Astrocyte of the cerebellum (primary cell): ENCODE measurements at places on chromosomes 2 and 18.

DNA sequence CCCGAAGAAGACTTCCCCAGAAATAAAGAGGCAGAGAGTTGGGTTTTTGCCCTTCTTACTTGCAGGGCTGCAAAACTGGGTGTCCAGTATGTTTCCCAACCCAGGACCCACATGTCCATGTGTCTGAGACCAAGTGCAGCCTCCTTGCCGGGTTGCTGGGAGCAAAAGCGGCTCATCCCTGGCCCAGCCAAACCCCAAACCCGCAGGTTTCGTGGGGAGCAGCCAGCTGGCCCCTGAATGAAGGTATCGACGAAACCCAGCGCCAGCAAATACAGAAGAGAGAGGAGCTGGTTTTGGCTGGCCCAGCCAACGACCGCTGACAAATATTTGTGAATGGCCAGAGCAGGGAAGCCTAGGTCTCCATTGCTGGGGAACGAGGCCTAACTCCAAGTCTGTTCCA is 197.1 kb downstream of the SMAD7 start:
- DNase-seq = peak; percentile 46

GRCh38 chr18:11850821-11851145 is 430 bp upstream of the CHMP1B start:
- DNase-seq = peak; percentile 79

DNA sequence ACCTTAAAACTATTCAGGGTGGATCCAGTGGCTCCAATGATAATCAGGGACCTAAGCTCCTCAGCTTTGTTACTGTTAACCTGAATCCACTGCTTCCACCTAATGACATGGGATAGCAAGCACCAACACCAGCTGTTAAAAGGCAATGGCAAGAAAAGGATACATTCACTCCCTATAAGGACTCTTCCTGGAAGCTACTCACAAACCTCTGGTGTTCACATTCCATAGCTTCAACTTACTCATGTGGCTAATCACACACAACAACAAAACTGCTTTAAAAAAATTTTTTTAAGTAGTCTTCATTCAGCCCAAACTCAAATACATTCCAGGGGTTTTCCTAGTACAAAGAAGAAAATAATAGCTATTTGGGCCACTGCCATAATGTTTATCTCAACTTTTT is 24.5 kb downstream of the ROCK2 start:
- DNase-seq = peak; percentile 33

GRCh38 chr2:168252976-168253375 is 5.6 kb upstream of the STK39 start:
- no peak for DNase-seq

DNA sequence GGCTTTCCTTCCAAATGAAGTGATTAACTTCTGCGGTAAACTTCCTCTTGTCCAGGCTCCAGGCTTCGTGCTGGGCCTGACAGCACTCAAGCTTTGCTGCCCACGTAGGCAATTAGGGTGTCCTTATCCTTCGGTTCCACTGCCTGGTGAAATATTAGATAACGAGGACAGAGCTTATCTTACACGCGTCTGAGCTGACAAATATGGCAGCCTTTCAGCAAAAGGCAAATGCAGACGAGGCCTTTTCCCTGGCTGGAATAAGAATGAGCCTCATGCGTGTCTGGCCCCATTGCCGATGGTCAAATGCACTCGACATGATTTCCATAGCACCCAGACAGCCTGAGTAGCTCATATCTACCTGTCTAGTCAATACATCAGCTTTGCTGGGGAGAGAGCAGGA is 141.5 kb downstream of the FAM210A start:
- DNase-seq = no peak

DNA sequence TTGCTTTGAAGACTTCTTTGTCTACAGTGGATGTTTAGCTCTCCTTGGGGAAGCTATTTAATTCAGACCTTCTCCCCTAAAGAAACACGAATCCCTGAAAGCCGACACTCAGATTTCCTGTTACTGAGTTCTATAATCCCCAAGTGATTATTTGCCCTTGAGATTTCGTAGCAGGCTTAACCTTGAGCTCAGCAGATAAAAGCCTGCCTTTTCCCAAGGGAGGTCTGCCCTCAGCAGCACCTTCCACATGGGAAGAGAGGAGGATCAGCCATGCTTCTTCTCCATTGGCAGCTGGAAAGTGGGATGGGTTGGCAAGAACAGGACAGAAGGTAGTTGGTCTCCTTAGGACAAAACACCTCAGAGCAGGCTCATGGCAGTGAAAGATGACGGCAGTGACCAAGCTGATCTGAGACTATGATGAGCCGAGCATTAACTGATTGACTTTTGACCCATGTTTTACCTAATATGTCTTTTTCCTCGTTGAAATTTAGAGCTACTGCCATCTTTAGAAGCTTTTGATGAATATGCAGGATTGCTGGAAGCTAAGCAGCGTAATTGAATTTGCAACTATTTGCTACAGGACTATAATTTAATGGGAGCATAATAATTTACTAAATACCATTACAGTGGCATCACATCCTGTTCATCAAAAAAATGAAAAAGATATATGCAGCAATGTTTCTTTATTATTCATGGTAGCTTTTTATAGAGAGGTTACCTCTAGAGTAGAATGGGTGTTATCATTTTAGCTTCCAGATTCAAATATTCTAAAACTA is 511.1 kb upstream of the ID2 start:
- DNase-seq = no peak

DNA sequence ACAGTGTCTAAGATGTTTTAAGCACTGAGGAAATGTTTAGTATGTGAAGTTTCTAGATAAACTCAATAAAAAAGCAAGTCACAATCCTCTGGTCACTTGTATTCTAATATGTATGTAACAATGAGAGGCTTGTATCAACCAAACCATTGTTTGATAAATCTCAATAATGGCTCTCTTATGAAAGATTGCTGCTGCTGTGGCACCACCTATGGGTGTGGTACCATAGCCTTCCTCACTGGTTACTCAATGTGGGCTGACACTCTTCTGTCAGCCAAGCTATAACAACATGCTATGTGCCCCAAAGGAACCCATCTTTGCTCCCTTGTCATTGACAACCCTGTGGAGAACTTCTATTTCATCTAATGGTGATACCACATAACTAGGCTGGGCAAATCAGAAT is 12.6 kb upstream of the RAB1A start:
- DNase-seq = no peak

DNA sequence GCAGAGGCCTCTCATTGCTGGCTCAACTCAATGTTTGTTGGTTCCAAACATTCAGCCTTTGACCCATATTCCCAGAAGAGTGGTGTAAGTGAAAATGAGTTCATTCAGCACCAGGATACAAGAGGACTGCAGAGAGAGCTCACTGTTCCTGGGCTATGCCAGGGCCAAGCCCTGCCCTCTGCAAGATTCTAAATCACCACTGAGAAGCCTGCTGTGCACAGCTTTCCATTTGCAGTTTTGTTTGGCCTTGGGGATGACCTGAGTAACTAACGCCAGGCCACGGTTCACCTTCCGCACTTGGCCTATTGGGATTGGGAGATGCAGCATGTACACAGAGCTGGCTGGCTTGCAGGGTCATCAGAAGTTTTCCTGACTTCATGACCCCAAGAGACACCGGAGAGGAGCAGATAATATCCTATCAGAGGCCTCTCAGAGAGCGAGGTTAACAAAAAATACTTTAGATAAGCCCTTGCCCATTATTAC is 12.6 kb downstream of the GKN1 start:
- DNase-seq = no peak

DNA sequence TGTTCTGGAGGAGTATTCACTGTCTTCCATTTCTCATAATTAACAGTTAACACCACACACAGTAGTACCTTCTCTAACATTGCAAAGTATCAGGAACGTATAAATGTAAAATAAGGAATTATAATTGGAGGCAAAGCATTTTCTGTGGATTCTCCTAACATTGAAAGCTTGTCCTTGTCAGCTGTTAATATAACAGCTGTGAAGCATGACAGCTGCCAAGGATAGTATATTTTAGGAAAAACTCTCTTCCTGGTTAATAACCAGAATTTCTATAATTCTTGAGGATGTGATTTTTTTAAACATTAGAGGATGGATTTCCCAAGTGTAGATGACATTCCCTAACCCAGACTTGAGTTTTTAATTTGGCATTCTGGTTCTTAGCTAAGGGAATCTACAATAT is 110.3 kb downstream of the EPC2 start:
- DNase-seq = no peak

GRCh38 chr18:2958819-2959298 is 54.1 kb downstream of the LPIN2 start:
- peak; percentile 47 for DNase-seq

GRCh38 chr2:71801556-71801955 is 346.1 kb downstream of the CYP26B1 start:
- DNase-seq = no peak

GRCh38 chr2:177557794-177558193 is 165.2 kb downstream of the AGPS start:
- no peak for DNase-seq

DNA sequence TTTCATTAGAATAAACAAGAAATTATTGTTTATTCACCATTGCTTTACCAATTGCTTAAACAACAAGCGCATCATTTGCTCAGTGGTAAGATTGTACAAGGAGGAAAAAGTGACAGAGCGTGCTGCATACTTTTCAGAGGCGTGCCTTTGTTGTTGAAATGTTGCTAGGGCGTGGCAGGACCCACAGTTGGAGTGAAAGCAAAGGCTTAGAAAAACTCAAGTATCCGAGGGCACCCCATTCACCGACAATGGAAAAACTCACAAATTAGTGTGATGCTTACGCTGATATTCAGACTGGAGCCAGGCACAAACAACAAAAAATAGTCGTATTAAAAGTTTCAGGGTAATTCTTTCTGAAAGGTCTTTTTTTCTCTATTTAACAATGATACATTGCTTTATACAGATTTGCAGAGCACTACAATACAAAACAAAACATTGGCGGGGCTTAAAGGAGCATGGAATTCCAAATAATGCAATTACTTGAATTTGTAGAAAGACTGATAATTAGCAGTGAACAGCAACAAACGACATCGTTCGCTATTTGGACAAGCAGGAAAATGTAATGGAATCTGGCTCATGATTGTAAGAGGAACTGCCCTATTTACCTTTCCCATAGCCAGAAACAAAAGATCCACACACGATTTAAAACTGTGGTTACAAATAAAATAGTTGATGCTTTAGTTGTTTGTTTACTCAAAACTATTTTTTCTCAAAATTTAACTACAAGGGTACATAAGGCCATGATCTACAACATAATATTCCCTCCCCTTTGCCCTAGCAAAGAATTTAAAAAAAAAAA is 37.8 kb upstream of the RTTN start:
- DNase-seq = no peak

DNA sequence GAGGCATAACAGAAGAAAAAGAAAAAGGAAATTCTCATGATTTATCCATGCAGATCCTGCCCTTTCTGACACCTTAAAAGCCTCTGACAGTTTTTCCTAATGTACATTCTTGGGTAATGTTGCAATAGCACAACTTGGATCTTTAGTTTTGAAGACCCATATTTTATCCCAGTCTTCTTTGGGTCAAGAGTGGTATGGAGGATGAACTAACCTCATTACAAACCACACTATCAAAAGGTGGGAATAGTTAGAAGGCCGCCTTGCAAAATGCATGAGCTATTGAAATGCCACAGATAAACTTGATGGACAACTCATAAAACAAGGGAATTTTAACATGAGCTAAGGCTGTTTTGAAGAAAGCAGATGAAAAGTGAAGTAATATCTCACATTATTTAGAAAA is 1479.8 kb upstream of the ACVR2A start:
- no peak for DNase-seq

GRCh38 chr2:136006658-136007057 is 21.2 kb upstream of the DARS1 start:
- no peak for DNase-seq

GRCh38 chr18:63286926-63287325 is 32.6 kb downstream of the BCL2 start:
- DNase-seq = no peak

GRCh38 chr18:36963464-36963863 is 134.5 kb downstream of the KIAA1328 start:
- DNase-seq = no peak

- DNase-seq = no peak
These were observed 5.1 kb downstream of the DGUOK start for GRCh38 chr2:73931531-73932500.

- DNase-seq = no peak
These were observed 11.6 kb downstream of the PDE6D start for GRCh38 chr2:231769170-231770136.

DNA sequence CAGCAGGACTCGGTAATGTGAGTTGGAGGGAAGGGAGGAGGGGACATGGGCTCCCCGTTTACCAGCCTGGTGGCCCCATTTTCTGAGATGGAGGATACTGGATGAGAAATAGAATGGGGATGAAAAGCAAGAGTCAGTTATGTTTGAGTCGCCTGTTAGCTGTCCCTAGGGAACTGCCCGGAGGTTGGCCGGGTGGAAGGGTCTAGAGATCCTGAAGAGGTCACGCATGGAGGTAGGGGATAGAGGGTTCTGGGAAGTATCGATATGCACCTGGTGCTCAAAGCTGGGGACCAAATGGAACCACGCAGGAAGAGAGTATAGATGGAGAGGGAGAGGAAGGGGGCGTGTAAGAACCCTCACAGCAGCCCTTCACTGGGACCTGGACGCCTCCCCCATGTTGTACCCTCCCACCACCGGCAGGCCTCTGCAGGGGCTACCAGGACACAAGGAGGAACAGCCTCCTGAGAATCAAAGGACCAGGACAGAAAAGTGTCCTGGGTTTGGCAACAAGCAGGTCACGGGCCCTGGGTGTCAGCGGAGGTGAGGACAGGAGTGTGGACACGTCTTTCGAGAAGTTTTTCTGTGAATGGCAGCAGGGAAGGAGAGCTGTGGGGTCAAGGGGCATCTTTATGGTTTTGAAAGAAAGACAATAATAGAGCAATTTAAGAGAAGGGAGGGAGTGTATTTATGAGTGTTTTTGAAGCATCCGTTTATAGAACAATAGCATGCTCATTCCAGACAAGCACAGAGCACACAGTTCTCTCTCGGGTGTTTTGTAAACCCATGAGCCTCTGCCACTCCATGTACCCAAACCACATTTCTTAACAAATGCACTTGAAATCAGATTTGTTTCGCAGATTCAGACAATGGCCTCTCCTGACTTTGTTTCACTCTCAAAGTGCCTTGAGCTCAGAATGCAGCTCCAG is 132.2 kb downstream of the SMAD7 start:
- no peak for DNase-seq

- DNase-seq = no peak
These were observed 7.7 kb downstream of the SERPINB2 start for GRCh38 chr18:63895190-63895589.

DNA sequence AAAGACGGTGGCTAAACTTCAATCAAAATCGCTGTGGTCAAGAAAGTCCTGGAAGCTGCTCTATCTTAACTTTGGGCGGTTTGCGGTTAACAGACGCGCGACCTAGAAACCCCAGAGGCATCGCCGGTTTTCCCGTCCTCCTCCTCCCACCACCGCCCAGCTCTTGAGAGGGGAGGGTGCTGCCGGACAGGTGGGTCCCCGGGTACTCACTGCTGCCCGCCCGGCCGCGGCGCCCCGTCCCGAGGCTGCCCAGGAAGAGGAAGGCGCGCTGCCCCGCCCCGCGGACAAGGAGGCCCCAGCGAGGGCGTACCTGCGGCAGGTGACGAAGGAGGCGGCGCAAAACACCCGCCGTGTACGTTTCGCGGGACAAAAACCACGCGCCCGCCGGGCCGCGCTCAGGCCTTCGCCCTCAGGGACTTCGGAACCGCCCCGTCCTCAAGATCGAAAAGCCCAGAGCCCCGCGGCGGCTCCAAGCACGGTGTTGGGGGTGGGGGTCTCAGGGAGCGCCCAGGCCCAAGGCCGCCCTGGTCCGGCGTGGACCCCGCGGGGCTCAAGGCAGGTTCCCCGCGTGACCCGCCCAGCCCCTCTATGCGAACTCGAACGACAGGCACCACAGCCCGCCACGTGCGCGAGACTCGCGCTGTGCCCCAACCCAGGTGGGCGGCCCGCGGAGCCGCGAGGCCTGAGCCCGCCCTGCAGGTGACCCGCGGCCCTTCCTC is at the start of gene SH3YL1:
Gene SH3YL1 (minus strand): TSS at position 259 of the 719 bp plus-strand sequence. CDS start 48 bp downstream, at position 211.
- no peak for DNase-seq
